AG08396 (cell line): ENCODE measurements at places on chromosomes 5 and 9.
A peak's percentile ranks its signal among the peaks of the same experiment; 100 is the strongest.

DNA sequence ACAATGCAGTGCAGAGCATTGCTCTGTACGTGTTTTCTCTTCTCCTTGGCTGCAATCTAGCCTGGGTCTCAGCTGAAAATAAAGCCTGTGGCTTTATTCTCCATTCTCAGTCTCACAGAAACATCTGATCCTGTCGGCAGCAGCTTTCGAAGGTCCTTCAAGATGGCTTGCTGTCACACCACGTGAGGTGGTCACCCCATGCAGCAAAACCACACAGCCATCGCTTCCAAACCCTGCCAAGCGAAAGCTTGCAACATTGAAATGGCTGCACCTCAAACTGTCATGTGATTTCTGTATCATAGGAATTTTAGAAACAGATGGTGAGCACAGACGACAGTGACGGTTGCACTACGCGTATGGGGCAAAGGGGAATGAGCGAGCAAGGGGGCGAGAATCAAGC, 98.5 kb upstream of the SMARCA2 start:
- peak; percentile 6 for DNase-seq

GRCh38 chr5:97623441-97623840, 440.4 kb upstream of the RIOK2 start:
- no peak for DNase-seq

DNA sequence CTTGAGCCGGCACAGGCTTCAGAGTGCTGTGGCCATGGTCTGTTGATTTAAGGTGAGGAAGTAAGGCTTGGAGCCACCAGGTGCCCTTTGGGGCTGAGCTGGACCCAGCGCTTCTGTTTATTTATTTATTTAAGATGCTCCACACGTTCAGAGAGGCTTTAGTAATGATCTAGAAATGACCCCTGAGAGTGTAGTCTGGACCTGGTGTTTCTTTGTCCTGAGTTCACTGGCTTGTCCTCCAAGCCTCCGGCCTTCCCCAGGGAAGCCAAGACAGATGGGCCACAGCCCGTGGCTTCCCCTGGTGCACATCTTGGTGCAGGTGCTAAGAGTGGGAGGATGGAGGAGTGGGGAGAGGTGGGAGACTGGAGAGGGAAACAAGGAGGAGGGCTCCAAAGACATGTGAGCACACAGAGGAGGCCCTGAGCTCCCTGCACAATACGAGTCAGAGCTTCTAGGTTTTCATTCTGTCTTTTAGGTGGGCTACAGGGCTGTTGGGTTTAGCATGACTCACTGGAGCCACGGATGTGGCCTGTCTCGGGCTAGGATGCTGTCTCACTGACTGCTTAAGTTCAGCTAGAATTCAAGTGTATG, 56.9 kb downstream of the AHRR start:
- no peak for DNase-seq

DNA sequence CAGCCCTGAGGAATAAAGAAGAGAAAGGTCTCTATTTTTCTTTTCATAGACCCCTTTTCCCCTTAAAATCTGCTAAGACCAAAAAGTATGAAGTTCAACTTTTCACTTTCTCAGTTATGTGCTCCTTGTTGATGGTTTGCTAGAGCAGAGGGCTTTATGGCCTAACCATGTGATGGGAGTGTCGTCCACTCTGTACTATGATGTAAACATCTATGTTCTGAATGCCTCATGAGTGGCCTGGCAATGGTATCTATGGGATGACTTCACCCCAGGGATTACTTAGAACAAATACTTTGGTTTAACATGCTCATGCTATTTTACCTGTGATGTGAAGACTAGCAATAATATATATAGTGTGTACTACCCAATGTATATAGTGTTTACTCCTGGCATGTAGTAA, 43.7 kb upstream of the MIER3 start:
- DNase-seq = no peak

DNA sequence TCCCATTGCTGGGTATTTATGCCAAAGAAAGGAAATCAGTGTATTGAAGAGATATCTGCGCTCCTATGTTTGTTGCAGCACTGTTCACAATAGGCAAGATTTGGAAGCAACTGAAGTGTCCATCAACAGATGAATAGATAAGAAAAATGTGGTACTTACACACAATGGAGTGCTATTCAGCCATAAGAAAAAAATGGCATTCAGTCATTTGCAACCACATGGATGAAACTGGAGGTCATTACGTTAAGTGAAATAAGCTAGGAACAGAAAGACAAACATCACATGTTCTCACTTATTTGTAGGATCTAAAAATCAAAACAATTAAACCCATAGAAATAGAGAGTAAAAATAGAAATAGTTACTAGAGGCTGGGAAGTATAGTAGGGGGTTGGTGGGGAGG, 1133.1 kb upstream of the ACO1 start:
- no peak for DNase-seq

GRCh38 chr5:95403996-95404395, 12.8 kb downstream of the FAM81B start:
- no peak for DNase-seq

GRCh38 chr5:151058891-151059489, 21.8 kb downstream of the TNIP1 start:
- no peak for DNase-seq

DNA sequence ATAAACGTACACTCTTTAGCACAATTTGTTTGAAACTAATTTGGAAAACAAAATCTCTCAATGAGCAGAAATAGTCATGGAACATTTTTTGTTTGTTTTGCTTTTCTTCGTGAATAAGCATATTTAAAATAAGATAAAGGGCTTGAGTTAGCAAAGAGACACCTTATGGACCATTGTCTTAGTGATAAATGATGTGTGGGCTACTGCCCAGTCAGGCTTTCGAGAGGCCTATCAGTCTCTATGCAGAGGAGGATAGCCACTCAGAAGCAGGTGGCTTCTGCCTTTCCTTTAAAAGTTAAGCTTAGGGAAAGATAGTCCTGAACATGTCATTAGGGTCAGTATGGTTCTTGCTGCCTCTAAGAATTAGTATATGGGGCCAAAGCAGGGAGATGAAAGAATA, 2.1 kb upstream of the ARL15 start:
- DNase-seq = no peak

DNA sequence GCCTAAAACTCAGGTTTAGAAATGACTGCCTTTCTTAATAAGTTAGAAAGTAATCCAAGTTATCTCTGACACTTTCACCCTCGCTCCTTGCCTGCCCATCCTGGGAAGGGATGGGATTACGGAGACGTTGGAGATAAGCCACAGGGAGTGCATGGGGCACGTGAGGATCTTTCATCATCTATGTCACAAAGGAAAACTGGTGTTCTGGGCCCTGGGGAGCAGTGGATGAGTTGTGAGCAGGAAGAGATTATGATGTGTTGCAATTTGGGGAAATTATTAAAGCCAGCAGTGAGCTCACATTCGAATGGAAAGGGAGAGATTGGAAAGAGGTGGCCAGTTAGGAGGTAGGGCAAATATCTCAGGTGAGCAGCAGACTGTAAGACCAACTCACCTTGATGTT, 12.8 kb downstream of the AFAP1L1 start:
- DNase-seq = no peak

GRCh38 chr5:55575815-55576583, 41.2 kb upstream of the PLPP1 start:
- DNase-seq = no peak

- no peak for DNase-seq
These were observed 169.1 kb downstream of the YTHDC2 start for GRCh38 chr5:113682497-113683136.

DNA sequence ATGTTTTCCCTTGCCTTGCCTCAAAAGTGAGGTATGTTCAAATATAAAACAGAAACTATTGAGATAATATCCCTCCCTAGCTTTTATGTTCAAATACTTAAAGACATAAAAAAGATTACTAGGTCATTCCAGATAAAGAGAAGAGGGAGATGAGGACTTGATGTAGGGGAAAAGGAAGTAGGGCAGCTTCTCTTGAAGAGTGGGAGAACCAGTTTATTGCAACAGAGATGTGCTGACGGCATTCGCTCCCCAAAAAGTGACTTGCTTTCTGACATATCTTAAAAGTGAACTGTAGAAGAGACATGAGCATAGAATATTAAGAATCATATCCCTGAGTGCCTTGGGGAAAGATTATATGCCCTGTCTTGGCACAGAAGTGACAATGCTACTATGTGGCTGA, 330.2 kb upstream of the NREP start:
- no peak for DNase-seq

DNA sequence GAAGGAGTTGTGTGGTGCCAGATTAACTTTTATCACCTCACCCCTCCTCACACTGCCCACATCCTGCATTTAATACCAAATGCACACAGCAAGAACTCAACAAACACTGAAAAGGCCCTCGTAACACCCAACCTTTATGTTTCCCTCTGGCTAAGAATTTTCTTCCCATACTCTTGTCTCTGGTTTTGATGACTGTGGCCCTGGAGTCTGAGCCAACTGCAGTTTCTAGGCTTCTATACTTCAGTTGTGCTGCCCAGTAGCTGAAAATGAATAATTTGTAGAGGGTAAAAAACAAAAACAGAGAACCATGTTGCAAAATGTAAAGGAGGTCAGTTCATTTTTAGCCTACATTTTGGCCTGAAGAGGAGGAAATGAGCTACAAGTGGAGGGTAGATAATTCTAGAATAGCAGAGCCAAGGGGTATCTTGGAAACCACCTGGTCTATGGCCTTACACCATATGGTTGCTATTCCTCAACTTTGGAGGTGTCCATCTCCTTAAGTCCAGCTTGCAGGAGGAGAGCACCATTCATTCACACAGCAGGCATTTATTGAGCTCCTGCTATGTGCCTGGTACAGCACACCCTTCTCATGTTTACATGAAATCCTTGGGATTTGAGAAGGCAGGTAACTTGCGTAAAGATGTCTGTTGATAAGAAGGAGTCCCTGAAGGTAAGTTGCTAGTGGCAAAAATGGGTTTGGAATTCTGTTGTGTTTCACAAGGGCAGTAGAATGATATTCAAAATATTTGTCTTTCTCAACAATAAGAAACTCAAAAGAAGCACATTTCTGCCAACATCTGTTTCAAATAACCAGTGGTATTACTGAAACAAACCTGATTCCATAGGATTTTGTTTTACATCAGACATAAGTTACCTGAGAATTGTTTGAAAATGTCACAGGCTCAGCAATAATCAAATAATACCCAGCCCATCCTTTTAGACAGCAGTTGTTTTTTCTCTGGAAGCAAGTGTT, 83.8 kb upstream of the TNFAIP8 start:
- no peak for DNase-seq

DNA sequence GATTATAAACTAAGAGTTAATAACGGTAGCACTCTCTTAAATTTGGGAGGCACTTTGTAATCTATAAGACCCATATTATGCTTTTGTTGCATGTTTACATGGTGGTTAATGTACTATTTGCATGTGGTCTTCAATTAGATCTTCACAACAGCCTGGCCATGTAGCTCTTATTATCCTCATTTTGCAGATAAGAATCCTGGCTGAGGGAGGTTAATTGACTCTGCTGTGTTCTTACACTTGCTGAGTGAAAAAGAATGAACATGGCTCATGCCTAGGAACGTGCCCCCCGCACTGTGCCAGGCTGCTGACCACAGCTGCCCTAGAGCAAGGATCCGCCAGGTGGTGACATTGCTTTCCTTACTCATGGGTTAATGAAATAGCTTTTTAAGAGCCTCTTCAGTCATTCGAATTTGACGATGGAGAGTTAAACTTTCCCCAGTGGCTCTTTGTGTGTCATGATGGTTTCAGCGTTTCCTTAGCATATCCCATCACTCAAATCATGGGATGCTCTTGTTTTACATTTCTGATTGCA, 97.9 kb downstream of the CDH6 start:
- DNase-seq = no peak

DNA sequence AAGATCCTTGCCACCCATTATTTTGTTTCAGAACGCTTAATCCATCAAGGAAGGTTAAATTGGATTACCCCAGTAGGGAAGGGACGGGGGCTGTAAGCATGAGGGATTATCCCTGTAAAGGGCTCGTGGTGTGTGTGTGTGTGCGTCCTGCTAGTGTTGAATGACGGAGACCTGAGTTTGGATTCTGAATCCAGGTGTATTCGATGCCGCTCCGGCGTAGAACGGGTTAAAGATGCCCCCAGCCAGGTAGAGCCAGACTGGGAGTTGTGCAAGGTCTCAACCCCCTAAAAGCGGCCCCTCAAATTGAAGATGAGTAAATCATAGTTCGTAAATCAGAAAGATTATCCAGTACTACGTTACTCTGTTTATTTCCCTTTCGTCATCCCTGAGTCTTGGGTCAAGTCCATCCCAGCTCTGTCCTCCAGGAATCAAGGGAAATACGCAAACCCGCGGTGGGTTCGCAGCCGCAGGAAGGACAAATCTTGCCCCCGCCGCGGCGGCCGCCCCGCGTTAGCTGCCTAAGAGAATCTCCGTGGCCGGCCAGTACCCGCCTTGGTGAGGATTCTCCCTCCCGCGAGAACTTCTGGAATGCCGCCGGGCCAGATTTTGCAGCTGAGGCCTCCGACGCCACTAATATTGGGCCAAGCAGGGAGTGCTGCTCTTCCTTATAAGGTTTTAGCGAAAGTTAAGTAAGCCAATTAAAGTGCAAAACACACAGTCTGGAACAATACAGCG, 586 bp upstream of the MTAP start:
- DNase-seq = peak; percentile 81

DNA sequence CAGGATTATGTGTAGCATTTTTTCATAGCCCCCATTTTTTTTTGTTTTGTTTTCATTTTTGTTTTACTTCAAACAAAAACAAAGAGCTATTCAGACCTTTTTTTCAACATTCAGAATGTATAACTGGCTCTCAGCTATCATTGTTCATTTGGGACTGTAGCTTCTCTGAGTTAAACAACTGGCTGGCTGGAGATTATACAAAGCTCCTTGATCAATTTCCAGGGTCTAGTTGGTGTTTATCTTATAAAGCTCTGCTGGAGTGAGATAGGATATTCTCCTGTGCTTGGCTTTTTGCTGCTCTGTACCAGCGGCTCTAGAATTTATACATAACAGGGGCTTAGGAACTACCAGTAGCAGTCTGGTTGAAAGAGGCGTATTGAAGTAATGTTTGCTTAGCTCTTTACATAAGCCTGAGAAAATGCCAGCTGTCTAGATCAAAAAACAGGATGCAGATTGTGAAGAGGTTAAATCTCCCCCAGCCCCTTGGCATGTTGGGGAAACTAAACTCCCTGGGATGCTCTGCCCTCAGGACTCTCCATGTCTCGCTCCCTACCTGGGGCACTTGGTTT, 15.2 kb downstream of the GARNL3 start:
- DNase-seq = no peak

GRCh38 chr5:32123058-32123805, 50.9 kb downstream of the GOLPH3 start:
- DNase-seq = no peak

DNA sequence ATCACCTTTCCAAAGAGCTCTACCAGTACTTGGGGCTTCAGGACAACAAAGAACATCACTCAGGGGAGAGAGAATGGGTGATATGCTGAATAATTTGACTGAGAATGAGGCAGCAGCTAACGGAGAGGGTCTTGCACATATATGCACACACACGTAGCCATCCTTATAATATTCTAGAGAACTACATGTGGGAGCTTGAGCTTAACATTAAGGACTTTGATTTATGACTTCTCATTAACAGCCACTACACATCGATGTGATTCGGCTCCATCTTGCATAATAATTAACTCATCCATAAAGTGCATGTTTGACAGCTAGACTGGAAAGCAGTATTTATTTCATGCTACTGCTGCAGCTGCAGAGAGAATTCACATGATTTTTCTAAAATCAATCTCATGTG, 163.4 kb downstream of the RAB3C start:
- DNase-seq = no peak
